Bronchus fibroblast of lung (primary cell): ENCODE measurements at places on chromosomes 2 and 18. TPM values are rescaled to one million over a fixed set of nuclear protein-coding genes. Genes with fewer than 3 reads are reported as not detected.

The RNU2-63P gene
- total RNA-seq, result not detected in 2 replicates

The CYP26B1 gene
- total RNA-seq, result not detected in 2 replicates

The GBX2 gene
- not detected in 2 replicates for total RNA-seq

The PLGLB2 gene
- total RNA-seq, result 0.89 TPM in 1 of 2 replicates, not detected in the other

The ZNF407 gene
- total RNA-seq, result 3.6 and 3.9 TPM in 2 replicates

The LAMA1 gene
- 6.2 and 7.0 TPM in 2 replicates for total RNA-seq

The VWC2L gene
- total RNA-seq, result not detected in 2 replicates

The SMYD1 gene
- total RNA-seq, result not detected in 2 replicates

The MYL1 gene
- not detected in 2 replicates for total RNA-seq

The NAGK gene
- total RNA-seq, result 105 and 106 TPM in 2 replicates

The ZBTB7C gene
- total RNA-seq, result not detected in 2 replicates

The STEAP3 gene
- total RNA-seq, result 30.8 and 31.2 TPM in 2 replicates

The HRH4 gene
- total RNA-seq, result not detected in 2 replicates

The RETSAT gene
- total RNA-seq, result 33.5 and 39.2 TPM in 2 replicates

The CAD gene
- 58.7 and 59.6 TPM in 2 replicates for total RNA-seq

The RUFY4 gene
- not detected in 2 replicates for total RNA-seq

The ALK gene
- total RNA-seq, result not detected in 2 replicates

The EN1 gene
- total RNA-seq, result 0.15 and 0.17 TPM in 2 replicates

The PLCL1 gene
- under 0.01 and 0.17 TPM in 2 replicates for total RNA-seq

The NPPC gene
- total RNA-seq, result not detected in 2 replicates

The ACTG2 gene
- total RNA-seq, result 16.5 and 24.8 TPM in 2 replicates

The TUBB8B gene
- not detected in 2 replicates for total RNA-seq

The CD226 gene
- under 0.01 TPM in 1 of 2 replicates, not detected in the other for total RNA-seq

The OTOS gene
- total RNA-seq, result not detected in 2 replicates

The AQP12B gene
- not detected in 2 replicates for total RNA-seq

The SNTG2 gene
- total RNA-seq, result not detected in 2 replicates

The ZNF892 gene
- total RNA-seq, result 2.2 and 2.8 TPM in 2 replicates

The INO80D gene
- 2.2 and 3.0 TPM in 2 replicates for total RNA-seq

The ITGB6 gene
- total RNA-seq, result under 0.01 and 0.17 TPM in 2 replicates

The TNS1 gene
- 15.3 and 18.3 TPM in 2 replicates for total RNA-seq

The SEPTIN10 gene
- 51.0 and 58.0 TPM in 2 replicates for total RNA-seq

The CAPN14 gene
- total RNA-seq, result under 0.01 TPM in 2 replicates

The SPAG16 gene
- 12.1 and 15.3 TPM in 2 replicates for total RNA-seq

The SPDYA gene
- total RNA-seq, result 0.15 and 0.17 TPM in 2 replicates

The LIPG gene
- 10.8 and 13.7 TPM in 2 replicates for total RNA-seq

The FSHR gene
- total RNA-seq, result not detected in 2 replicates

The LBX2 gene
- 1.3 and 3.4 TPM in 2 replicates for total RNA-seq

The TSPYL6 gene
- not detected in 2 replicates for total RNA-seq

The IL1RL2 gene
- total RNA-seq, result 0.50 and 0.74 TPM in 2 replicates

The TPO gene
- not detected in 2 replicates for total RNA-seq

The SERPINB4 gene
- not detected in 2 replicates for total RNA-seq

The FAM124B gene
- not detected in 2 replicates for total RNA-seq

The SGO2 gene
- 14.7 and 23.2 TPM in 2 replicates for total RNA-seq

The SKA1 gene
- total RNA-seq, result 28.5 and 32.6 TPM in 2 replicates

The PXDN gene
- total RNA-seq, result 153 and 161 TPM in 2 replicates

The PJVK gene
- total RNA-seq, result 0.84 and 0.89 TPM in 2 replicates

The PRKAG3 gene
- total RNA-seq, result not detected in 2 replicates

The HOXD9 gene
- total RNA-seq, result not detected in 2 replicates

The LYPD1 gene
- 0.34 and 1.2 TPM in 2 replicates for total RNA-seq

The MYO5B gene
- total RNA-seq, result under 0.01 and 0.17 TPM in 2 replicates

The PRSS56 gene
- not detected in 2 replicates for total RNA-seq

The EPG5 gene
- 20.7 and 21.7 TPM in 2 replicates for total RNA-seq

The C2orf72 gene
- 1.3 TPM in 1 of 2 replicates, not detected in the other for total RNA-seq

The AFF3 gene
- 9.1 and 11.3 TPM in 2 replicates for total RNA-seq

The HOXD12 gene
- not detected in 2 replicates for total RNA-seq

The STRADB gene
- total RNA-seq, result 28.4 and 31.8 TPM in 2 replicates
